ENCODE measurements at places on chromosomes 16 and 17. TPM values are rescaled to one million over a fixed set of nuclear protein-coding genes. Genes with fewer than 3 reads are reported as not detected.
A peak's percentile ranks its signal among the peaks of the same experiment; 100 is the strongest.

DNA sequence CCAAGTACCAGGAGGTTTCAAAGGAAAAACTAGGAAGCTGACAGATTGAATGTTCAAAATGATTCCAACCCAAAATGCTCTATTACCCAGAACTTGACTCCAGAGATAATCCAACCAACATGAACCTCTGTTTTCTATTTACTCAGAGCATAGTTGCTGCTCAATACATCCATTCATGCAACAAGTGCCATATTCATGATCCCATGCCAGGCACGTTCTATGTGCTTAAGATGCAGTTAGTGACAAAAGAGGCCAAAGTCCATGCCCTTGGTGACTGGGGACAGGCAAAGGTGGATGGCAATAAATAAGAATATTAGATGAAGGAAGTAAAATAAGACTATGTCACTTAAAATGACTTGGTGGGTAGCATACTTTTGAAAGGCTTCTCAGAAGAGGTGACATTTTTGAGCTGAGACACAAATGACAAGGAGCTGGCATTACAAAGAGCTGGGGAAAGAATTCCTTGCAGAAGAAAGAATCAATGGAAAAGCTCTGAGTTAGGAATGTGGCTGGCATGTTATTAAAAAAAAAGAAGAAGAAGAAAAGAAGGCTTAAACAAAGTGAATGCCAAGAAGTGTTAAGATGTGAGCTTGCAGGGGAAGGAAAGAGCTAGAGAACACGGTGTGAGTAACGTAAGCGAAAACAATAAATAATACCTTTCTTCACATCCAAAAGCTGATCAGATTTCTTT lies 34.5 kb downstream of the TOX3 start:
- no peak for DNase-seq

The FBXW10B gene
- polyA plus RNA-seq: not detected

DNA sequence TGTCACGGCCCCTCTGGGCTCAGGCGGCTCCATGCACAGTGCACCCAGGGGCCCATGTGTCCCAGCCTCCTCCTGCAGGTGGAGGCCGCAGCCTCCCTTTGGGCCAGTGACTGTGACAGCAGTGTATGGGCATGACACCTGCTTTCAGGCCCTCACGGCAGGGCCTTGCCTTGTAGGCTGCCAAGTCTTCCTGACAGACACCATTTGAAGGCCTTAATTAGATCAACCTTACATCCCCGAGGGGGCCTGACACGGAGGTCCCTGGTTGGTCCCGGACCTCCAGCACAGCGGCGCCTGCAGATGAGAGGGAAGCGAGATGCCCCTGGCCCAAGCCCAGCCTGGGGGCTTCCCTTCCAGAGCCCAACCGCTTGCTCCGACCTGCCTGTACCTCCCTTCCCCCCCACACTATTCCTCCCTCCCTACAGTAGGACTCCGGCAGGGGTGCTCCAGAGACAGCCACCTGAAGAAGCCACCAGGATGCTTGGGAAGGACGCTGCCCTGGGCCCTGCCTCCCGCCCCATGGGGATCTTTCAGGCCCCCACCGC lies 31.9 kb downstream of the BAIAP2 start:
- DNase-seq: no peak

DNA sequence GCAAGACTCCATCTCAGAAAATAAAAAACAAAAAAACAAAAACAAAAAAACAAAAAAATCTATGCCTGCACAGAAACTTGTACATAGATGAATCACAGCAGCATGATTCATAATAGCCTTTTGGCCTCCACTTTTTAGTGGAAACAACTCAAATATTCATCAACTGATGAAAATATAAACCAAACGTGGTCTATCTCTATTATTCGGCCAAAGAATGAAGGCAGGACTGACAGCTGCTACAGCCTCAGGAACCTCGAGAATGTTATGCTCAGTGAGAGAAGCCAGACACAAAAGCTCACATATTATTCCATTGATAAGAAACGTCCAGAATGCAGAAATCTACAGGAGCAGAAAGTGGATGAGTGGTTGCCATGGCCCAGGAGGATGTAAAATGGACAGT lies 19.8 kb downstream of the PPL start:
- DNase-seq: peak; percentile 77

The GRAP gene
- not detected for polyA plus RNA-seq

The HID1 gene
- polyA plus RNA-seq: not detected

DNA sequence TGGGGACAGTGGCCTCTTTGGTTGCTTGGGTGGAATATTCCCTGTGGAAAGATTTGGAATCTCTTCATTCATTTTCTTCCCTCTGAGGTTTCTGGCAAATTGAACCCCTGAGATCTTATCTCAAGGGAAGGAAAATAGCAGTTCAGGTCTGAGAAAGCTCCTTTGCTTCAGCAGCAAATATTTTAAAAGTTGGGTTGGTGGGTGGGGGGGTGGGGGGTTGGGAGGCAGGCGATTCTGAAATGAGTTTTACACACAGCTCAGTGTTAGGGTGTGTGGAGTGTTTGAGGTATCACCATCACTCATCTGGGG lies 6.8 kb downstream of the TBX2 start:
- no peak for DNase-seq

DNA sequence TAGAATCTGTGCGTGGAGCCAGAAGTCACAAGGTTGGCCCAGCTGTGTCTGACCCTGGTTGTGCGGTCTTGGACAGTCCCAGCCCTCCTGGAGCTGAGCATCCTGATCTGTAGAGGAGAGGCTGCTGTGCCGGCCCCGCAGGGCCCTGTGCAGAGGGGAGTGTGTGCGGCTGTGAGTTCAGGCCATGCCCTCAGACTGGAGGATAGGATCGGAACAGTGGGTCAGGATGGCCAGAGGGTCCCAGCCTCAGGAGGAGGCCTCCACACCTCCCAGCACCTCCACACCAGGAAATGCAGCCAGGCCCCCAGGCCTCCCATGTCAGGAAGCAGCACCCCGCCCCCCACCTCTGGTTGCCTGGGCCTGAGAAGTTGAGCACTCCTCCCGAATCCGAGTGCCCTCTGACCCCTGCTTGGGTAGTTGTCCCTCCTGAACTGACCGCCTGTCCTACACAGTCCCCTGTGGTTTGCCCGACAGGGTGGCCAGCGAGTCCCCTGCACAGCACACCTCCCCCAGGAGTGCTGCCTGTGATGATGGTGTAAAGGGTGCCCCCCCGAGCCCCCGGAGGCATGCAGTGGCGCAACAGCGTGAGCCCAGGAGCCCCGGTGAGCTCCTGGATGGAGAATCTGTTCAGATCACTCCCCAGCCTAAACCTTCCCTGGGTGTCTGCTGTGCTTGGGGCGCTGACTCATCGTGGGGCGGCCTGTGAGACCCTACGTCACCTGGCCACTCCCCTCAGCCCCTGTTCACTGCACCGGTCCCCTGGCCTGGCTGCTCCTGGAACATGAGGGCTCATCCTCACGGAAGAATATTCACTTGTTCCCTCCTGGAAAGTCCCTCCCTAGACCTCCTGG lies 285.2 kb downstream of the SEC14L1 start:
- DNase-seq: peak; percentile 83

GRCh38 chr17:37318931-37319594 lies 56.7 kb upstream of the C17orf78 start:
- no peak for DNase-seq

The VTN gene
- 0.34 TPM for polyA plus RNA-seq

DNA sequence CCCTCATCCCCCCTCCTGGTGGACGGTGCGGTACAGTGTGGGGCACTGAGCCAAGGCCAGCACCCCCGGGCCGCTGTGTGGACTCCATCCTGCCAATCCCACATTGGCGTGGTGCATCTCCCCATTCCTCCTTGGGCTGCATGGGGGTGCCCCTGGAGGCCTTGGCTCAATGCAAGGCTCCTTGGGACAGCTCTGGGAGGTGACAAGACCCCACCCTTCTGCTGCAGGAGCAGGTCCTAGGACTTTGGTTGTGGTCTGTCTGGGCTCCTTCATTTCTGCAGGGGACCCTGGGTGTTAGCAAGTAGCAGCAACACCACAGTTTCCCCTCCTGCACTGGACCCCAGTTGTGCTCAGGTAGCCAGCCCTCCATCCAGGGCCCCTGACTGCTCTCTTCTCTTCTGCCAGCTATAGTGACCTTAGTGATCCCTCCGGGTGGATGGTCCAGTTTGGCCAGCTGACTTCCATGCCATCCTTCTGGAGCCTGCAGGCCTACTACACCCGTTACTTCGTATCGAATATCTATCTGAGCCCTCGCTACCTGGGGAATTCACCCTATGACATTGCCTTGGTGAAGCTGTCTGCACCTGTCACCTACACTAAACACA lies 1.3 kb downstream of the PRSS21 start:
- DNase-seq: no peak

The ESRP2 gene
- not detected for polyA plus RNA-seq

The DPEP3 gene
- polyA plus RNA-seq: not detected

DNA sequence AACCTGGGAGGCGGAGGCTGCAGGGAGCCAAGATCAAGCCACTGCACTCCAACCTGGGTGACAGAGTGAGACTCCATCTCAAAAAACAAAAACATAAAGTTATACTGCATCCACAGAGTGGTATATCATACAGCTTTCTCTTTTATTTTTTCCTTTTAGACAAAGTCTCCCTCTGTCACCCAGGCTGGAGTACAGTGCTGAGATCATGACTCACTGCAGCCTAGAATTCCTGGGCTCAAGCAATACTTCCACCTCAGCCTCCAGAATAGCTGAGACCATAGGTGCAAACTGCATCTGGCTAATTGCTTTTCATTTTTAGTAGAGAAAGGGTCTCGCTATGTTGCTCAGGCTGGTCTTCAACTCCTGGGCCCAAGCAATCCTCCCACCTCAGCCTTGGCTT lies 10.0 kb upstream of the COPRS start:
- DNase-seq: peak; percentile 39

DNA sequence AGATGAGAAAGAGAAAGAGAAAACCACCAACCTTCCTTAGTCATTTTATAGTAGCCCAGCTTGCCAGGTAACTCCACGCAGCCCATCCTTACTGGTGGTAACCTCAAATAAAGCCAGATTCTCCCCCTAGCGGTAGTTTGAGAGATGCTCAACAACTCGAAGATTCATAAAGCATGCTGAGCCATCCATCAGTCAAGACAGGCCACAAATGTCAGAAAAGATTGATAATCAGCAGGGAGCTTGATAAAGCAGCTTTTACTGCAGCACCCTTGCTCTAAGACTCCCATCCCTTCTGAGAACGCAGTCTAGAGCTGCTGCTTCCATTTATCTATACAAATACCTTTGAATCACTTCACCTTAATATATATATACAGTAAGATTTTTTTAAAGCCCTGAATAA lies 451.5 kb upstream of the HSBP1 start:
- DNase-seq: peak; percentile 78

- peak; percentile 48 for DNase-seq
These were observed at the start of gene FMNL1 for GRCh38 chr17:45221081-45222013. TSS of gene FMNL1 (plus strand) at chr17:45221885. CDS start at chr17:45222125, 240 bp downstream.

The KRTAP9-4 gene
- not detected for polyA plus RNA-seq

DNA sequence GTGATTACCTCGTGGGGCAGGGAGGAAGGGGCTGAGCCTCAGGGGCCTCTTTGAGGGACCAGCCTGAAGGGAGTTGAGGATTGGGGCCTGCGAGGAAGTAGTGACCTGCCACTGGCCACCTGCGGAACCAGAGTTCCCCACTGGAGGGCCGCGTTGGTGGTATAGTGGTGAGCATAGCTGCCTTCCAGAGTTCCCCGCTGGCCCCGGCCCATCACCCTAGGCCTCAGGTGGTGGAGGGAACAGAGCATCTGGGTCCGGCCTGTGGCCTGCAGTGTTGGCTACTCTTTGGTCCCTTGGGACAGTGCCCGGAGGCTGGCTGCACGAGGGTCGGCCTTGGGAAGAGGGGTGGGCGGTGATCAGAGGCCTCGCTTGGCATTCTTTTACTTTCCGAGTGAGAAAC lies 20.5 kb downstream of the MGAT5B start:
- no peak for DNase-seq

The TPSG1 gene
- not detected for polyA plus RNA-seq

The PIRT gene
- polyA plus RNA-seq: not detected

- no peak for DNase-seq
These were observed 268.0 kb upstream of the N4BP1 start for GRCh38 chr16:48877946-48878345.

The CORO1A gene
- 1.7 TPM for polyA plus RNA-seq

- peak; percentile 64 for DNase-seq
These were observed 48.3 kb downstream of the HIC1 start for GRCh38 chr17:2102931-2103809.
